B cell (primary cell): ENCODE measurements at places on chromosomes 7 and 10. TPM values are rescaled to one million over a fixed set of nuclear protein-coding genes. Genes with fewer than 3 reads are reported as not detected.

GRCh38 chr10:32481606-32482005 lies 35.7 kb downstream of the CCDC7 start:
- DNase-seq = no peak

Gene FRA10AC1
- 29.7 and 31.2 TPM in 2 replicates for total RNA-seq

Gene TM9SF3
- 62.8 and 63.4 TPM in 2 replicates for total RNA-seq

DNA sequence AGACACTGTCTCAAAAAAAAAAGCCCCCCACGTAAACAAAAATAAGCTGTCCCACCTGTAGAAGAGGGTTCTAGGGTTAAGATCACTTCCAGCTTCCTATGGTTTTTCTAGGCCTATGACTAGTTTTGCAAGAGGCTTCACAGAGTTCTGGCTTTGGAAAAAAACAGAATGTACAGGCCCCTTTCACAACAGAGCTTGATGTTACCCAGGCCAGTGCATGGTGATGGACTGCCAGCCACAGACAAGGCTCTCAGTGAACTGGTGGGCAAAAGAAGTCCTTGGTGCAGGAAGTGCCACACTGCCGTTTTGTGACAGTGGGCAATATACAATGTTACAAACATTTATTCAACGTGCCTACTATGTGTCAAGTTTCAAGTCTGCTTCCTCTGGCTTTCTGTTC lies 18.3 kb upstream of the EFCAB10 start:
- no peak for DNase-seq

GRCh38 chr7:151425670-151426440 lies 14.1 kb downstream of the CRYGN start:
- DNase-seq = no peak
